Smooth muscle cell of bladder (primary cell): ENCODE measurements at places on chromosomes 2 and 18. TPM values are rescaled to one million over a fixed set of nuclear protein-coding genes. Genes with fewer than 3 reads are reported as not detected.

The GULP1 gene
- 70.3 and 82.1 TPM in 2 replicates for total RNA-seq

The TMEM18 gene
- total RNA-seq, result 13.4 and 14.4 TPM in 2 replicates

The RIT2 gene
- total RNA-seq, result not detected in 2 replicates

The CDH2 gene
- total RNA-seq, result 33.7 and 72.4 TPM in 2 replicates

The KCNJ3 gene
- total RNA-seq, result not detected in 2 replicates

The CNDP1 gene
- total RNA-seq, result not detected in 2 replicates

The SLC8A1 gene
- total RNA-seq, result 13.1 and 19.8 TPM in 2 replicates

The FSIP2 gene
- total RNA-seq, result under 0.01 TPM in 2 replicates

The SNRPD1 gene
- total RNA-seq, result 11.9 and 19.3 TPM in 2 replicates

The CTIF gene
- total RNA-seq, result 31.4 and 43.4 TPM in 2 replicates

The ZNF521 gene
- total RNA-seq, result 25.0 and 37.3 TPM in 2 replicates

The FOXI3 gene
- not detected in 2 replicates for total RNA-seq
